GM13977 (cell line): ENCODE measurements at places on chromosomes 7 and 10.
A peak's percentile ranks its signal among the peaks of the same experiment; 100 is the strongest.

DNA sequence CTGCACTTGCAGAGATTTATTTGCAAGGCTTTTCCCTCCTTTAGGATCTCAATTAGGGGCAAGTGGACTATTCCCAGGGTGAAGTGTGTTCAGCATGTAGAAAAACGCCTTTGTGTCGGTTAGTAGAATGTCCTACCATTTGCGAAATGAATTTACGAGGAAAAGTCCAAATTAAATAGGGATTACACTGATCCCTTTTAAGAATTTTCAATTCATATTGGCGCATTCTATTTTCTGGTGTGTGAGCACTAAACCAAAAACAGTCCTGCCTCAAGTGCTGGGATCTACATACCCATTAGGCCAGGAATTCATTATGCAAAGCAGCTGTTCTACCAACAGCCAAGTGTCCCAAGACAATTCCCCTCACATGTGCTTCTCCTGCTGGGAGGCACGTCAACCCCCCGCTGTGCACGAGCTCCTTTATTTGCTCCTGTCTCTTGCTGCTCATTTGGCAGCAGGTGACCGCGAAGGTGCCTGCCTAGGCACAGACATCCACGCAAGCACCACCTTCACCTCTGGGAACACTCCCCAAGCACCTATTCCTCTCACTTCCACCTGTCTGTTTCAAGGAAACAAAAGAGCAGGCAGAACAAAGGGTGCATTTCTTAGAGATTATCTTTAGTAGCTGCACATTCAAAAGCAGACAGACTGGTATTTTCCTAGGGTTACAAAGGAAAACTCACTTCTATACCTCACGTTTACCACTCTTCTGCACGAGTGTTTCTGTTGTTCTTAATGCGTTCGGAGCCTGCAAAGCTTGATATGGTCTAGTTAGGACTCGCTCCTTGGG is 134.6 kb upstream of the FGFR2 start:
- DNase-seq: no peak

DNA sequence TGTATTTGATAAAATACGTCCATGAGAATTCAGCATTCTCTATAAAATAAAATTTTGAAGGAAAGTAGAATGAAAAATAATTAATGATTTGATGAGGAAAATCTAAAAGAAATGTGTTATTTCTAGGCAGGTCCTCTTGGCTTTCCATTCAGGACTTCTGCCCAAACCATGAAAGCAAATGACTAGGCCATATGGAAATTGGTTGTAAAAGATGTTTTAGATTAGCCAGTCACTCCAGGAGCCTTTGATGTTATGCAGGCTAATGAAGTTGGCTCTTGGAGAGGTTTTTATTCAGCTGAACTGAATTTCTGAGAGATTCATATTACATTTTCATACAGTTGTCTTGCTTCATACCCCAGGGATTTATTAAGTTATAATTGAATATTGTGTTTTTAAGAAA is 452.8 kb downstream of the SDK1 start:
- DNase-seq: no peak

GRCh38 chr7:16271990-16272665 is 149.2 kb downstream of the CRPPA start:
- DNase-seq: no peak

GRCh38 chr10:92420546-92421275 is 129.7 kb downstream of the MARCHF5 start:
- DNase-seq: no peak

DNA sequence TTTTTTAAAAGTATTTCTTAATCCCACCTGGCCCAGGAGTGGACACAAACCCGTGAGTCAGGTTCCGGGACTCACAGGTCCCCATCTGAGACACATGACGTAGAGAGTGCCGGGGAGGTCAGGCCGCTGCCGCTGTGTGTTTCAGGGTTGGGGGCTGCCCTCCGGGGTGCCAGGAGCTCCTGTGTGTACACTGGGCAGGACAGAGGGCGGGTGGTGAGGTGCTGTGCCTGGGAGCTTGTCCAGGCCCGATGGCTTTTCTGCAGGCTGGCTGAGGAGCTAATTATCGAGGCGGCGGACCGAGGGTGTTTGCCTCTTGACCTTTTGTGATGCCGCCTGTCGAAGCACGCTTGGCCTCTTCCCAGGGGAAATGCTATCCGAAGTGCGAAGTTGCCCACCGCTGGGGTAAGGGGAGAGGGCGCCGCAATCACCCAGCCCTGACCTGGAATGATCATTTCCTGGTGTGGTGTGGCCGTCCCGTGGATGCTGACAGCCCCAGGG is 42.1 kb downstream of the FOXL3 start:
- DNase-seq: no peak

GRCh38 chr10:27804136-27804535 is 58.5 kb upstream of the MKX start:
- DNase-seq: no peak

DNA sequence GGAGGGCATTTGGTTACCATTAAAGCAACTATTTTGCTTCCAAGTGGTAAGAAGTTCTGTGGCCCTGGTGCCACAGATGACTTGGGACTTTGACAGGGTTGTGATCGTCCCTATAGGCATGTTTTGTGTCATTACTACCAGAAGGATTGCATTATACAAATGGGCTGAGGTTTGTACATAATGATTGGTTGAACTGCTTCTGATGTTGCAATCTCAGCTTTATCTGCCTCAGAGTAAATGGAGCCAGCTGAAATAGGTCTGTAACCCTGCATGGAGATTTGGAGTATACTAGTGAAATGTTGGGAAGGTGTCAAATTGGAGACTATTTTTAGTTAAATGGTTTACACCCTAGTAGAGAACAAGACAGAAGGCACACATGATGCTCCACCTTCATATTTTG is 46.1 kb upstream of the SEPTIN7 start:
- DNase-seq: no peak

DNA sequence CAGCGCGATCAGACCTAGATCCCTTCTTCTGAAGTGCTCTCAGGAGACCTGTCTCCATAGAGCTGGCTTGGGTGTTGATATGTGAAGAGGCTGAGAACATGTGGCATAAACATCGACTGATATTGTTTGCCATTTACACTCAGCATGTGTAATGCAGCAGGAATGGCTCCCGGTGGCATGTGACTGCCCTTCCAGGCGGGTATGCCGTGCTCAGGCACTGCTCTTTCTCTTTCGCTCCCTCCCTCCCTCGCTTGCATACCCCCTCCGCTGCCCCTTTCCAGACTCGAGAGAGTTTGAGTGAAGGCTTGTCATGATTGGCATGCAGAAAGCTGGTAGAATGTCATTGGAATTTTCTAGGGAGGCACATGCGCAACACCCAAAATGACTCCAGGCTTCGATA is 107.3 kb upstream of the PDCD4 start:
- DNase-seq: no peak

- DNase-seq: no peak
These were observed 199.3 kb upstream of the MDFIC start for GRCh38 chr7:114722562-114722961.

- peak; percentile 58 for DNase-seq
These were observed 14.0 kb upstream of the RALA start for GRCh38 chr7:39609113-39609934.

DNA sequence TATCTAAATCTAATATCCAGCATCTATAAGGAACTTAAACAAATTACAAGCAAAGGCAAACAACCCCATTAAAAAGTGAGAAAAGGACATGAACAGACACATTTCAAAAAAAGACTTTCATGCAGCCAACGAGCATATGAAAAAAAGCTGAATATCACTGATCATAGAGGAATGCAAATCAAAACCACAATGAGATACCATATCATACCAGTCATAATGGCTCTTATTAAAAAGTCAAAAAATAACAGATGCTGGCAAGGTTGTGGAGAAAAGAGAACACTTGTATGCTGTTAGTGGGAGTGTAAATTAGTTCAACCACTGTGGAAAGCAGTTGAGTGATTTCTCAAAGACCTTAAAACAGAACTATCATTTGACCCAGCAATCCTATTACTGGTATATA is 334.4 kb upstream of the CACNA2D1 start:
- no peak for DNase-seq

- DNase-seq: no peak
These were observed 237.2 kb downstream of the GLI3 start for GRCh38 chr7:41999736-42000283.

- DNase-seq: no peak
These were observed 558.3 kb upstream of the FOXK1 start for GRCh38 chr7:4123823-4124222.
